ENCODE measurements at places on chromosomes 7 and 10. TPM values are rescaled to one million over a fixed set of nuclear protein-coding genes. Genes with fewer than 3 reads are reported as not detected.

Gene RADIL
- 1.0 TPM for total RNA-seq

Gene HTR7
- total RNA-seq, result 0.11 TPM

Gene GTF2IRD2
- total RNA-seq, result 15.3 TPM

Gene GPNMB
- total RNA-seq, result 218 TPM

Gene CELF2
- total RNA-seq, result 32.3 TPM

Gene NKX1-2
- not detected for total RNA-seq

Gene PMS2
- 25.5 TPM for total RNA-seq

Gene IQUB
- 1.2 TPM for total RNA-seq

Gene PTER
- total RNA-seq, result 28.1 TPM

Gene CALML5
- total RNA-seq, result not detected

Gene DPP6
- total RNA-seq, result not detected

Gene PILRA
- total RNA-seq, result not detected

Gene UPF2
- total RNA-seq, result 17.1 TPM

Gene FAM131B
- 0.54 TPM for total RNA-seq

Gene VCL
- total RNA-seq, result 179 TPM

Gene PNLIPRP2
- not detected for total RNA-seq

Gene OR2A7
- total RNA-seq, result 1.9 TPM

Gene ADRB1
- total RNA-seq, result not detected

Gene ASB10
- total RNA-seq, result not detected

Gene DOCK1
- 102 TPM for total RNA-seq

Gene CLDN3
- total RNA-seq, result not detected

Gene C10orf53
- total RNA-seq, result not detected

Gene SERPINE1
- total RNA-seq, result 247 TPM

Gene ENKUR
- total RNA-seq, result 0.78 TPM

Gene HOXA2
- 0.76 TPM for total RNA-seq

Data from articular chondrocyte of knee joint (primary cell).